ENCODE measurements at places on chromosomes 13 and 19.

- DNase-seq: no peak
Observed at GRCh38 chr13:95921485-95921884, 131.7 kb downstream of the UGGT2 start.

GRCh38 chr19:30888937-30889336 lies 460.3 kb downstream of the TSHZ3 start:
- no peak for DNase-seq

- DNase-seq: no peak
Observed at GRCh38 chr13:93534181-93534700, 307.6 kb downstream of the GPC6 start.

DNA sequence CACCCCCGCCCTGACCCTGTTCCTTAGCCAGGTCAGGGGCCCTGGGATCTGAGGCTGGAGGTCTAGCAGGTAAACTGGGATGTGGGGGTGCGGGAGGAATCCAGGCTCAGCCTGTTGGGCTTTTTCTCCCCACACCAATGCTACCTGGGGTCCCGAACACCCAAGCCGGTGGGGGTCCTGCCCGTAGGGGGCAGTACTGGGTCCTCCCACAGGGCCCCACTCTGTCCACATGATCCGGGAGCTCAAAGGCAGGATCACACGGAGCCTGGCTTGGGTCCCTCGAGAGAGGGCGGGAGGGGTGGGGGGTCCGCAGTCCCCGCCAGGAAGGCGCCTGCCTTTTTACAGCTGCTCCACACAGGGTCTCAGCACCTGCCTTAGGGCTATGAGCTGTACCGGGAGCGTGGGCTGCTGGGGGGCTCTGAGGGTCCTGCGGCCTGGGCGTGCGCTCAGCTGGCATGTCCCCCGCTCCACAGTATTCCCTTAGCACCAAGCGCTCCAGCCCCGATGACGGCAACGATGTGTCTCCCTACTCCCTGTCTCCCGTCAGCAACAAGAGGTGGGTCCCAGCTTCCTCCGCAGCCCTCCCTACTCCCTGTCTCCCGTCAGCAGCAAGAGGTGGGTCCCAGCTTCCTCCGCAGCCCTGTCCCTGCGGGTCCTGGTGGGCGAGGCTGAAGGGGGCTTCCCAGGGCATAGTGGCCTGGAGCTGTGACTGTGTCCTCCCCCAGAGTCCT lies 12.3 kb upstream of the TEKTIP1 start:
- no peak for DNase-seq

DNA sequence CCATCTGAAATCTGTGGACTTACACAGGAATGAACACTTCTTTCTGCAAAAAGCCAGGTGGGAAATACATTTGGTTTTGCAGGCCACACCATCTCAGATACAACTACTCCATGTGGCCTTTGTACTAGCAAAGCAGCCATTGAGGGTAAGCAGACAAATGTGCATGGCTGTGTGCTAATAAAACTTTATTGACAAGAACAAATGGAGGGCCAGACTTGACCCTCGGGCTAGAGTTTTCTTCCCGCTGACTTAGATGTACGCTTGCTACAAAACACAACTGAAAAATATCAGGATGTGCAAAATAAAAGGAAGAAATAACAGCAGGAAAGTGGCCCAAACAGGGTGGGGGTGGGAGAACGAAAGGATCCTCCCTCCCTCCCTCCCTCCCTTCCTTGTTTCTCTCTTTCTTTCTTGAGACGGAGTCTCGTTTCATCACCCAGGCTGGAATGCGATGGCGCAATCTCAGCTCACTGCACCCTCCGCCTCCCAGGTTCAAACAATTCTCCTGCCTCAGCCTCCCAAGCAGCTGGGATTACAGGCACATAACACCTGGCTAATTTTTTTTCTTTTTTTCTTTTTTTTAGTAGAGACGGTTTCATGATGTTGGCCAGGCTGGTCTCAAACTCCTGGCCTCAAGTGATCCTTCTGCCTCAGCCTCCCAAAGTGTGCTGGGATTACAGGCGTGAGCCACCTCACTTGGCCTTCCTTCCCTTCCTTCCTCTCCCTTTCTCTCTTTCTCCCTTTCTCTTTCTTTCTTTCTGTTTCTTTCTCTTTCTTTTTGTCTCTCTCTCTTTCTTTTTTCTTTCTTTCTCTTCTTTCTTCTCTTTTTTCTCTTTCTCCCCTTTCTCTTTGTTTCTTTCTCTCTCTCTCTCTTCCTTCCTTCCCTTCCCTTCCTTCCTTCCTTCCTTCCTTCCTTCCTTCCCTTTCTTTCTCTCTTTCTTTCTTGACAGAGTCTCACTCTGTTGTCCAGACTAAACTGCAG lies 29.3 kb downstream of the CCL25 start:
- no peak for DNase-seq

DNA sequence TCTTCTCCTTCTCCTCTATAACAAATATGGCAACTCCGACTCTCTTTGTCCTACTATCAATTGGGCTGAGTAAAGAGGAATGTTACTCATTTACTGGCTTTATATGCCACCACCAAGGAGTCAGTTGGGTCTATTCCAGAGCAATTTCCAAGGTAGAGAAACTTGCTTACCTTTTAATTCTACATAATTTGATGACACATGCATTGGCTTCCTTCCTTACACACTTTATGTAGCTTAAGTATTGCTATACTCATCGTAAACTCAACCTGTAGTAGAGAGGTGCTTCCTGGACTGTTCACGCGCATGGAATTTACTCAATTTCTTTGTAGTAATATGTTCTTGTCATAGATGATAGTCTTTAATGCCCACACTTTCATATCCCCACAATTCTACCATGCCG lies 160.7 kb downstream of the LMO7 start:
- no peak for DNase-seq

- peak; percentile 89 for DNase-seq
Observed at GRCh38 chr19:11355160-11356073, at the start of gene PLPPR2. PLPPR2 (plus strand) TSS chr19:11355432; CDS start chr19:11357674, 2,242 bp downstream.

- no peak for DNase-seq
Observed at GRCh38 chr13:55345224-55345623, 1795.5 kb upstream of the PRR20A start.

DNA sequence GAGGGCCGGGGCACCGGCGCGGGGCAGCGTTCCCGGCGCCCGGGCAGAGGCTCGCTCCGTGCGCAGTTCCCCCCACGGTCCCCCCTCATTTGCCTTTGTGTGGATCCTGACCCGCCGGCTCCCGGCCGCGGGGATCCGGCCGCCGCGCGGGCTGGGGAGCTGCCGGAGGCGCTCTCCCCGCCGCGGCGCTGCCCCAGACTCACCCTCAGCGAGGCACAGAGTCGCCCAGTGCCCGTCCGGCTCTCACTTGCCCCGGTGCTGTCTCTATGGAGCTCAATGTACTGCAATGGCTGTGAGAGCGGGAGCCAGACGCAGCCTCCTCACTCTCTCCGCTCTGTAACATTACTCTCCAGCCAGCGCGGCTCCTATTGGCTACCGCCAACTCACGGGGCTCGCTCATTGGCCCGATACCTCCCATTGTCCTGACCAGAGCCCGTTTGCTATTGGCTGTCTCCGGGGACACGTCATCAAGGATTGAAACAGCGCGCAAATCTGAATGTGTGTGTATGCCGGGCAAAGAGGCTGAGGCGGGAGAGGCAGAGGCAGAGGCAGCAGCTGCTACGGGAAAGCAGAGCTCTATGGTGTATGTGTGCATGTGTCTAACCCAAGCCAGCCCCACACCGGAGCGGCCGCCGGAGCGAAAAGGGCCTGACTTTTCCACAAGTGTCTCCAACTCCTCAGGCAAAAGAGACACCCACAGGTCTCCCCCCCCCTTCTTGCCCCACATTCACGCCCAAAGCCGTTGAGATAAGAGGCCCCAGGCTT lies at the start of gene HMGB1:
TSS of gene HMGB1 (minus strand) at position 344 of the 765 bp plus-strand sequence. CDS start 2,256 bp downstream, outside the sequence.
- peak; percentile 97 for DNase-seq

DNA sequence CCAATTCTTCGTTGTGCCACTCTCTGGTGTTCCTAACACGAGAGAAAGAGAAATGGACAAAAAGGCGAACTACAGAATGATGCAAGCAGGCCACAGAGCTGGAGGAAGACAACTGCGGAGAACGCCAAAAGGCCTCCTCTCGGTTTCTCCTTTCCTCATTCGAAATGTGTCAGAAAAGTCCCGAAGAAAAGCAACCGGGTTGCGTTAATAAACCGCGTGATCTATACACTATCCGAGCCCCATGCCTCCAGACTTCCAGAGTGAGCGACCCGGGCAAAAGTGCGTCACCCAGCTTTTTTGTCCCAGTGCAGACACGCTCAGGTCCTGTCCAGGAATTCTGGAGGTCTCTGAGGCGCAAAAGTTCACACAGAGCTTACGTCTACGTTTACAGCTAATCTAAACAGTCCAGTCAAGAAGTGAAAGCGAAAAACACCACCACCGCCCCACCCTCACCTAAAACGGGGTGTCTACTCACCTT lies 413 bp downstream of the N4BP2L2 start:
- DNase-seq: no peak

- DNase-seq: no peak
Observed at GRCh38 chr13:87058786-87059329, 612.3 kb upstream of the SLITRK5 start.

GRCh38 chr13:50319635-50320255 lies 304.5 kb downstream of the KCNRG start:
- no peak for DNase-seq
